ENCODE measurements at places on chromosomes 4 and X. TPM values are rescaled to one million over a fixed set of nuclear protein-coding genes. Genes with fewer than 3 reads are reported as not detected.

- DNase-seq = no peak
These were observed 19.8 kb upstream of the SGMS2 start for GRCh38 chr4:107804956-107805355.

GRCh38 chr4:52713456-52713937 lies 37.7 kb downstream of the ERVMER34-1 start:
- DNase-seq = peak; percentile 32

DNA sequence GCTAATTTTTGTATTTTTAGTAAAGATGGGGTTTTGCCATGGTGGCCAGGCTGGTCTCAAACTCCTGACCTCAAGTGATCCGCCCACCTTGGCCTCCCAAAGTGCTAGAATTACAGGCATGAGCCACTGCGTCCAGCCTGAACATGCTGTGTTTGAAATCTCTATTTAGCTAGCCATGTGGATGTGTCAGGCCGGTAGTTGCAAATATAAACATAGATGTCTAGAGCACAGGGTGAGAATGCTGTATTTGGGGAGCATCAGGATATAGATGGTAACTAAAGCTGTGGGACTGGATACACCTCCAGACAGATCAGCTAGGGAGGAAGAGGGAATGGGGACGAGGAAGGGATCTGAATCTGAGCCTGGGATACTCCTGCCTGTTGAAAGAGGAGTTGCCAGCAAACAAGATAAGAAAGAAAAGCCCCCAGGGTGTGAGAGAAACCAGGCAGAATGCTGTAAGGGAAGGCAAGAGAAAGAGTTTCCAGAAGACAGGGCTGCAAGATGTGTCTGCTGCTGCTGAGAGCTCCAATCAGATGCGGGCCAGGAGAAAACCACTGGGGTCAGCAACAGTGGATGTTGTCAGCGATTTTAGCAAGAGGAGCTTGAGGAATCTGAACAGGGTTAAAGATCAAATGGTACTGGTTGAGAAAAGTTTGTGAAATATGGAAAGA lies 177.4 kb downstream of the PALLD start:
- no peak for DNase-seq

DNA sequence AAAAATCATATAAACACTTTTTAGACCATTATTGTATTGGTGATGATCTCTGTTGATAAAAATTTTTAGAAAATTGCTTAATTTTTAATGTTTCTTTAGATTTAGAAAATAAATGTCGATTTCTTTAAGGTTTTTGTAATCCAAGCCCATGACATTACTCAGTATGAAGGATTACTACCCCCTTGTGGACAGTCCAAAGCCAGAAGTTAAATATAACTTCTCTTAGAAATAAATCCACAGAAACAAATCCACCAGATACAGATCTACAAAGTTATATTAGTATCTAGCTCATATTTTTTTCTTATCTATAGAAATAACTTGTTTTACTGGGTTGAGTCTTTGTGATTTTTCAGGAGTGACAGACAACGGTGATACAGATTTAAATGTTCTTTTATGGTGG lies 18.9 kb downstream of the TIFA start:
- peak; percentile 50 for DNase-seq

DNA sequence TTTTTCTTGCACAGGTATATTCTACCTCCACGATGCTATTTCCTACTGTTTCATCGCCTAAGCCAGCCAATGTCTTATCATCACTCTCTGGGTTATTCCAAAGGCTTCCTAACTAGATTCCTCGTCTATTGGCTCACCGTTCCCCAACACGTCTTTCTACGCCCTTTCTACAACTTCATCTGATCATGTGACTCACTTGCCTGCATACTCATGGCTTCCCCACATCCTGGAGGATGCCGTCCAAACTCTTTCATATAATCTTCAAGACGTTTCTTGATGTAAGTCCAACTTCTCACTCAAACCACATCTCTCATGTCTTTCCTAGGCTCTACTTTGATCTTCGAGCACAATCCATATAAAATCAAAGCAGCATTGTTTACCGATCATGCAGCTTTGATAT lies 322.0 kb upstream of the PPARGC1A start:
- no peak for DNase-seq

DNA sequence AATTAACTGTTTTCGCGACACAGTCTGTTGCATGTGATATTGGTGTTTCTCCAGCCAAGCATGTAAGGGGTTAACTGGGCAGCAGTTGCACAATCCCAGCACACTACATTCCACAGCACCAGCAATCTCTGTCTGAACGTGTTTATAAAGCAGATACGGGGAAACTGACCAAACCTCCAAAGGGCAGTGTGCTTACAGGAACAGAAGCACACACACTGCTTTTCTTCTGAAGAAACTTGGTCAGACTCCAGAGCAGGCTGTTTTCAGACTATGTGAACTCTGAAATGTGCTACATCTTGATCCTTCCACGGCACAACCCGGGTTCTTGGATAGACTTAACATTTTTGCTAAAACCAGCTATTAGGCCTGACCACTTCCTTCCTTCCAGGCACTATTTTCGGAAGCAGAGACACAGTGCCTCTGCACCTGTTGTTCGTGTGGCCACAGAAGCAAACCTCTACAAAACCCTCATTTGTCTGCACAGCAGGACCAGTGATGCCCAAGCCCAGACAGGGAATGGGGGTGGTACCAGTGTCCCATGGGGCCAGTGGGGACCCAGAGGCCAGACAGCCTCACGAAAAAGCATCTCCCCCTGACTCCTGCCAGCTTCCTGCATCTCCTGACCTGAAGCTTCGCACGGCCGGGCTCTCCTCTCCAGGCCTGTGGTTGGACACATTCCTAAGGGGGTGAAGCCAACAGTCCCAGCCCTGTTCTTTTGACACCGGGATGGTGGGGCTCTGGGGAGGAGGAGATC lies 90.1 kb downstream of the IRF2 start:
- DNase-seq = peak; percentile 13

GRCh38 chrX:71616672-71617529 lies 1.4 kb downstream of the CXCR3 start:
- peak; percentile 75 for DNase-seq

- DNase-seq = no peak
These were observed 81.3 kb downstream of the C4orf51 start for GRCh38 chr4:145760961-145761929.

DNA sequence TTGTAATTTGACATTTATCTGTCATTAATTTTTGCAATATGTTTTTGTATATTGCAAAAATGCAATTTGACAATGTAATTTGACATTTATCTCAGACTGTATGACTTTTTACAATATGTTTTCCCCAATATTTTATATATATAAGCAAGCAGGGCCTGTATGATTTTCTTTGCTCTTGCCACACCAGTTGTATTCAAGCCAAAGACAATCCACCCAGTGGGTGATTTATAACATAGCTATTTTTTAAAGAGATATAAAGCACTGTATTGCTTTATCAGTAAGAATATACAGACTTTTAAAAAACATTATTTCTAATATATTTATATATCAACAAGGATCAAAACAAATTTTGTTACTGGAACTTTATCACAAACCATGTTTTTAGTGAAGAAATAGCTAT lies 47.3 kb downstream of the SLIT2 start:
- DNase-seq = no peak

The RTL9 gene
- total RNA-seq = not detected

The GPR173 gene
- not detected for total RNA-seq
